ENCODE measurements at places on chromosomes 16 and 17.

- no peak for DNase-seq
Measured at GRCh38 chr16:79269211-79269863, 331.2 kb downstream of the MAF start.

DNA sequence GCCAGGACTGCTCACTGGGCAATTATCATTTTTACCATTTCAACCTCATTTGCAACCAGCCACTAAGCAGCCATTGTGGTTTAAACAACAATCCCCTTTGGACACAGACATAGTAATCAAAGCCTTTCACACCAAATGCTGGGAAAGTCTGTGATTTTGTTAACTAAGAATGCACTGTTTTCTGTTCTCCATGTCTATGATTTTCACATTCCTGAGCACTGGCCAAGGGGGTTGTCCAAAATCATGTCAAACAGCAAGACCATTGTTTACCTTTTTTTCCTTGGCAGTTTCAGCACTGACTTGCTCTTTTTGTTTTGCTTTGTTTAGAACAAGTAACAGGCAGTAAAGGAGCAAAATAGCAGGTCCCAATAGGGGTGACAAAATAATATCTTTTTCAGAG is 106.3 kb upstream of the SIAH1 start:
- no peak for DNase-seq

- DNase-seq, result no peak
Measured at GRCh38 chr16:82421851-82422250, 204.9 kb upstream of the CDH13 start.

GRCh38 chr17:80753685-80754345 is 209.2 kb downstream of the RPTOR start:
- DNase-seq, result no peak

DNA sequence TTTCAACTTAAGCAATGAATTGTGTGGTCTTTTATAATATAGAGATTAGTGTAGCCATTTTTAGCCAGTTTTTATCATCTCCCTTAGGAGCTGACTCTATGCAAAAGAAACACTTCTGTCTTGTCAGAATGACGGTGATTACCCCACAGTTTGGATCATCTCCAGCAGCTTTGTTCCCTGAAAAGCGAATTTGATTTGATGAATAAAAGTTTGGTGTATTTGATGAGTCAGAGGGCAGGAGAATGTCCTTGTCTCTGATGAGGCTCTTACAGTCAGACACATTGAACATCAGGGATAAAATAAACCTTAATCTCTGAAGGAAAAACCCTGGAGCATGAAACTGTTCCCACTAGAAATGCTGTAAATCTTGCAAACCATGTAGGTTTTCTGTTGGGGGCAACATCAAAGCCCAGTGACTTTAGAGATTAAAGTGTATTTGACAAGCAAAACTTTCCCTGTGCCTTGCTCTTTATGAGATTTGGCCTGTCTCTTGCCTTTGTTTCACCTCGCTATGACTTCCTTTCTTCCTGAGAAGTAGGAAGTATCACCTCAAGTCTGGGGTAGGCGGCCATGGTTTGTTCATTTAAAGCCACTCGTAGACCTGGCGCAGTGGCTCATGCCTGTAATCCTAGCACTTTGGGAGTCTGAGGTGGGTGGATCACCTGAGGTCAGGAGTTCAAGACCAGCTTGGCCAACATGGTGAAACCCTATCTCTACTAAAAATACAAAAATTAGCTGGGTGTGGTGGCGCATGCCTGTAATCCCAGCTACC is 209.3 kb downstream of the FTO start:
- DNase-seq, result no peak

DNA sequence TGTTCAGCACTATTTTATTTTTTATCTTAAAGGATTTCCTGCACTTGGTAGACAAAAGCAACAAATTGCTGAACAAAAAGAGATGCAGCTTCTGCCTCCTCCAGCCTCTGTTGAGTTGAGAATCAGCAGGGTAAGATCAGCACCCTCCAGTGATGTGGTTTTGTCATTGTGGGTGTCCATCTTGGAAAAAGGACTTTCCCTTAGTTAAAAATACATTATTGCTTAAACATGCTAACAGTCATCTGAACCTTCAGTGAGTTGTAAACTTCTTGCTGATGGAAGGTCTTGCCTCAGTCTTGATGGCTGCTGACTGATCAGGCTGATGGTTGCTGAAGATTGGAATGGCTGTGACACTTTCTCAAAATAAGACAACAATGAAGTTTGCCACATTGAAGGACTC is 101.2 kb downstream of the PHKB start:
- DNase-seq, result no peak

DNA sequence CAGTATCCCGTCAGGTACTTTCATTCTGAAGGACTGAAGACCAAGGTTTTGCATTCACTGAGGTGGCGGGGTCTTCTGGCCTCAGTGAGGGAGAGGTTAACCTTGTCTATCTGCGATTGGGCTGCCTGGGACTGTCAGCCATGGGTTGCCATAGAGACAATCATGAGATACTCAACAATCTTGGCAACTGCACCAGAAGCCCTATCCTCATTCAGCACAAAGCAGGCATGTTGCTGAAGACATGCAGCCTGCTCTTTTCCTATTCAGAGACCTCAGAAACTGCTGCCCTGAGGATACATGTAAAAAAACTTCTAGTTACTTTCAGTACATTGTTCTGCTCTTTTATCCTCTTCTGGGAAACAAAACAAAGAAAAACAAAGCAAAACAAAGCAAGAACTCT is 146.3 kb upstream of the PIRT start:
- DNase-seq, result no peak

DNA sequence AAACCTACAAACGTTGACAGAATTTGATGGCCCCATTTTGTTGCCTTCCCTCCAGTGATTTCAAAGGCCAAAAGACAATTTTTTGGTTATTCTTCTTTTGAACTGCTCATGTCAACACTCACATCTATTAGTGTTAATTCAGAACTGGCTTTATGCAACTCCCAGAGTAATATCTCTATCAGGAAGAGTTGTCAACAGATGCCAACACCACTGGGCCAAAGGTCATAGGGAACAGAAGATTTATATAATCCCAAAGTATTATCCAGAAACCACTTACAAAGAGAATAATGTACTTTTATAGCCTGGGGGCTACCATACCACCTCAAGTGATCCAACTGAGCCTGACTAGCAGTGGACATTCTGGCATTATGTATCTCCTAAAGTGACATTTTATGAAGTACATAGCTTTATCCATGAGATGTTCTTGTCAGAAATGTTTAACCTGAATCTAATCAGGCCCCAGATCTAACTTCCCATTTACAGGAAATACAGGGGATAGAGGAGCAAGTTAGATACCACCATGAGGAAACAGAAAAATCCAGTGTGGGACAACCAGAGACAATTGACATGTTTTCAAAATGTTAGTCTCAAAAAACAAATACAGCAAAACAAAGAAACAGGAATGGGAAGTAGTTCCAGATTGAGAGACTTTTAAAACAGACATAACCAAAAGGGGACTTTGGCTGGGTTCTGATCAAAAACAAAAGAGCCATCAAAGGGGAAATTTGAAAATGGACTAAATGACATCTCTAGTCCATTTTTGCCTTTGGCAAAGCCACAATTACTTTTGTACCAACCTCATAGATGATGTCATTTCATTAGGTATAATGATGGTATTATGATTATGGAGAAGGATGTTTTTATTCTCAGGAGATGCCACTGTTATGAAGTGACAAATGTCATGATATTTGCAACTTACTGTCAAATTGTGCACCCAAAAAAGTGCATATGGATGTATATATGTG is 18.5 kb downstream of the FAM117A start:
- no peak for DNase-seq

DNA sequence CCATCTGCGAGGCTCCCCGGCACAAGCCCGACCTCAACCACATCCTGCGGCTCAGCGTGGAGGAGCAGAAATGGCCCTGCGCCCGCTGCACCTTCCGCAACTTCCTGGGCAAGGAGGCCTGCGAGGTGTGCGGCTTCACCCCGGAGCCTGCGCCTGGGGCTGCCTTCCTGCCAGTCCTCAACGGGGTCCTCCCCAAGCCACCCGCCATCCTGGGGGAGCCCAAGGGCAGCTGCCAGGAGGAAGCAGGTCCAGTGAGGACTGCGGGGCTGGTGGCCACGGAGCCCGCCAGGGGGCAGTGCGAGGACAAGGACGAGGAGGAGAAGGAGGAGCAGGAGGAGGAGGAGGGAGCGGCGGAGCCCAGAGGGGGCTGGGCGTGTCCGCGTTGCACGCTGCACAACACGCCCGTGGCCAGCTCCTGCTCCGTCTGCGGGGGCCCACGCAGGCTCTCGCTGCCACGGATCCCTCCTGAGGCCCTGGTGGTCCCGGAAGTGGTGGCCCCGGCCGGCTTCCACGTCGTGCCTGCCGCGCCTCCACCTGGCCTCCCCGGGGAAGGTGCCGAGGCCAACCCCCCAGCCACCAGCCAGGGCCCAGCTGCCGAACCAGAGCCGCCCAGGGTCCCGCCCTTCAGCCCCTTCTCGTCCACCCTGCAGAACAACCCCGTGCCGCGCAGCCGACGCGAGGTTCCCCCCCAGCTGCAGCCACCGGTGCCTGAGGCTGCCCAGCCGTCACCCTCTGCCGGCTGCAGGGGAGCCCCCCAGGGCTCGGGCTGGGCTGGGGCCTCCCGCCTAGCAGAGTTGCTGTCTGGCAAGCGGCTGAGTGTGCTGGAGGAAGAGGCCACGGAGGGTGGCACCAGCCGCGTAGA is 13.1 kb upstream of the PRR35 start:
- no peak for DNase-seq

DNA sequence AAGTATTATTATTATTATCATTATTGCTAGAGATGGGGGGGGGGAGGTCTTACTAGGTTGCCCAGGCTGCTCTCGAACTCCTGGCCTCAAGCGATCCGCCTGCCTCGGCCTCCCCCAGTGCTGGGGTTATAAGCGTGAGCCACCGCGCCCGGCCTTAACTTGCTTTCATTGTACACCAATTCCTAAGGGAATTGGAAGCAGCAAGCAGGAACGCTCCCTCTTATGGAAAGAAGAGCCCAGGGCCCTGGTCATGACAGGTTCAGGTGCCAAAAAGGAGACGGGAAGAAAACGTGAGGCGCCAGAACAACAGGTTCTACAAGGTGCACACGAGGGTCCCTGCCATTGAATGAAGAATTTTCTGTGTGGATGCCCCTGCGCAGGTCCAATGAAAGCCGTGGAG is 540 bp upstream of the RPL38 start:
- DNase-seq, result no peak

DNA sequence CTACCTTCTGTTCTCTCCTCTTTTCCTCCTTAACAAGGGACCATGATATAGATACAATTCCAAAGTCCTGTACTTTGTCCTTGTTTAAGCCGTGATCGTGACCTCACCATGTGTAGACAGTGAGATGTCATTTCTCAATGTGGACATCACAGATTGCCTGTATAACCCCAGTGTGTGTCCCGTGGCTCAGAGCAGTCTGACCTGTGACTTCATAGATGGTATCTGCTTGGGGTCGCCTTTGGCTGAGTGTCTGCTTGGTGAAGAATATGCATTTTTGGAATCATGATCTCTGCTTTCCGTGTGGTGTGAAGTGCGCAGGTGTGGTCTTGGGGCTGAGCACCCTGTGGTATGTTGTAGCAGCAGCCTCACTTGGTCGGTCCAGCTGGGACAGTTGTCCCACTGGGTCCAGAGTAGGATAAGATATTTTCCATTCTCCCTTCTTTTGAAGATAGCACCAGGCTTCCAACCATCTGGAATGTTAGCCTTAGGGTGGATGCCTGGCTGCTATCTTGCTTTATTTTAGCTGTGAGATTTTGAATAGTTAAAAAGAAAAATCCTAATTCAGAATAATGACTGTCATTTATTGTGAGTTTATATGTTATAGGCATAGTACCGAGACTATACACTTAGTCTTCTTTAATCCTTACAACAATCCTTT is 13.4 kb downstream of the MSI2 start:
- no peak for DNase-seq

DNA sequence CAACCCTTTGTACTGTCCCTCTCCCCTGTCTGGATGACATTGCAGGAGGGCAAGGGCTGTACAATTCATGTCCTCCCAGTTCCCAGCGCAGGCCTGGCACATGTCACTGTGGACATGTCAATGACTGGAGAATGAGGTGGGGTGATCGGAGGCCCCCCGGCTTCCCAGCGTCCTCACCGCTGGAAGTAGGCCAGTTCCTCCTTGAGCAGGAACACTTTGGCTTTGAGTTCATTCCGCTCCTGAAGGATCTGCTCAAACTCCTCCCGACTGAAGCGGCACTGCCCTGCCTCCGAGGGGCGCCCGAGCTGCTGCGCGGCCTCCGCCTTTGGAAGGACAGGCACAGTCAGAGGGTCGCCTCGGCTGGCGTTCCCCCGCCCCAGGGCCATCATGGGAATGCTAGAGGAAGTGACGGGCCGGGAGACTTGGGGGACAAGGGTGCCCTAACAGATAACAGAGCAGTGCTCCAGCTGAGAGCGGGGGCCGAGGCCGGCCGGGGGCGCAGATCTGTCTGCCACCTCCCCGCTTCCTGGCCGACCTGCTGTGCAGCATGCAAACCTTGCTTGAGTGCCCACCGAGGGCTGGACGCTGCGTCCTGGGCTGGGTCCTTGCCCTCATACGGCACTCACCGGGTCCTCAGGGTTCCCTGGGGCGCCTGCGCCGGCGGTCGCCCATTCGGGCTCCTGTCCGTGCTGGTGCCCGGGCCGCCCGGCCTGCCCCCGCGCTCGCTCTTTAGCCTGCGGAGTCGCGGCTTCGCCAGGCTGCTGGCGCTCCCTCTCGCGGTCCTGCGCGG is 1.3 kb downstream of the RILP start:
- DNase-seq, result no peak

- DNase-seq, result no peak
Measured at GRCh38 chr17:60094754-60095153, 16.0 kb upstream of the HEATR6 start.

DNA sequence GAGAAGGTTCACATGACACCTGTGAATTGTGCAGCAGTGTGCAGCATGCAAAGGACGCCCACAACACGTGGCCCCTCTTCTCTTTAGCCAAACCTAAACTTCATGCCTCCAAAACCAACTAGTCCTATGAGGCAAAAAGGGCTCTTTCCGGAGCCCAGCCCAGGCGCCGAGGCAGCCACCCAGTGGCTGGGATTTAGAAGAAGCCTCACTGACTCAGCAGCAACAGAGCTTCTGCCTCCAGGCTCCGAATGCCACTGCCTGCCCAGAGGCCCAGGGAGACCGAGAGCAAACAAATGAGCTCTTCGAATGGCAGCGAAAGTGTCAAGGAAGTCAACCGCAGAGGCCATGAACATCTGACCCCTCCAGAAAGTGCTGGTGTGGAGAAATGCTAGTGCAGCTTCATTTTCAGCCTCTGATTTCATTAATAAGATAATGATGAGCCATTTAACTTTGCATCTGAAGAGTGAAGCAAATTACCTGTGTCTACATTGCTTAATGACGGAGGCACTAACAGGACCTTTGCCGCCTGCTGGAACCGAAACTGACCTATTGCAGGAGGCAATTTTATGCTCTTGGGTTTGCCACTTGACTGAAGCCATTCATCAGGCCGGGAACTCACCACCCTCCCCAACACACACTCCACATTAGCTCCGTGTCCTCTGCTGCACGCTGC is 157.7 kb upstream of the RPL38 start:
- no peak for DNase-seq

- DNase-seq, result no peak
Measured at GRCh38 chr17:81213978-81214377, 8.8 kb downstream of the CEP131 start.

All from SW480 (cell line).